ENCODE measurements at places on chromosomes 1 and 21.

DNA sequence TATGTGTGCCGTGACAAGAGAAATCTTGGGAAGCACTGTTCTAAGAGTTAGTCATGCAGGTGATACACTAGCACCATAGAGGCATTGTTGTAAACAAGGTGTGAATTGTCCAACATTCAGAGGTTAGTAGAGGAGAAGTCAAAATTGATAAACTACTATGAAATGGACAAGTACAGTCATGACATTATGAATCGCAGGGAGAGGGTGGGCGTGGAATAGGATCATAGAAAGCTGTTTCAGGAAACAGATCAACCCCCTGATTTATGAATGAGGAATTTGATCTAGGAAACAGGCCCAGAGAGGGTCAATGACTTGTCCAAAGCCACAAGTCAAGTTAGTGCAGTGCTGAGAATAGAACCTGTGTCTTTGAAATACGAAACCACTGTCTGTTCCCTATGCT lies 58.5 kb upstream of the LAX1 start:
- no peak for DNase-seq

DNA sequence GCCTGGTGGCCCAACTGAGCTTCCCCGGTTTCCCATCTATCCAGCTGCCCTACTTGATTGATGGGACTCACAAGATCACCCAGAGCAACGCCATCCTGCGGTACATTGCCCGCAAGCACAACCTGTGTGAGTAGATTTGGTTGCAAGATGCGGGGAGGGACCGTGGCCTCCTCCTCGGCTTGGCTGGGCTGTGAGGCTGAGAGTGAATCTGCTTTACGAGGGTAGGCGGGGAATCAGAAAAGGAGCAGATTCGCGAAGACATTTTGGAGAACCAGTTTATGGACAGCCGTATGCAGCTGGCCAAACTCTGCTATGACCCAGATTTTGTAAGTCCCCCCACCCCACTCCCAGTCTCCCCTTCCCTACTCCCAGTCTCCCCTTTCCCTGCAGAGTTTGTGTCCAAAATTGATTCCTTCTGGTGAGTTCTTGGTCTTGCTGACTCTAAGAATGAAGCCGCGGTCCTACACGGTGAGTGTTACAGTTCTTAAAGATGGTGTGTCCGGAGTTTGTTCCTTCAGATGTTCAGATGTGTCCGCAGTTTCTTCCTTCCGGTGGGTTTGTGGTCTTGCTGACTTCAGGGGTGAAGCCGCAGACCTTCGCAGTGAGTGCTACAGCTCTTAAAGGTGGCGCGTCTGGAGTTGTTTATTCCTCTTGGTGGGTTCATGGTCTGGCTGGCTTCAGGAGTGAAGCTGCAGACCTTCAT lies 1.5 kb downstream of the GSTM2 start:
- no peak for DNase-seq

DNA sequence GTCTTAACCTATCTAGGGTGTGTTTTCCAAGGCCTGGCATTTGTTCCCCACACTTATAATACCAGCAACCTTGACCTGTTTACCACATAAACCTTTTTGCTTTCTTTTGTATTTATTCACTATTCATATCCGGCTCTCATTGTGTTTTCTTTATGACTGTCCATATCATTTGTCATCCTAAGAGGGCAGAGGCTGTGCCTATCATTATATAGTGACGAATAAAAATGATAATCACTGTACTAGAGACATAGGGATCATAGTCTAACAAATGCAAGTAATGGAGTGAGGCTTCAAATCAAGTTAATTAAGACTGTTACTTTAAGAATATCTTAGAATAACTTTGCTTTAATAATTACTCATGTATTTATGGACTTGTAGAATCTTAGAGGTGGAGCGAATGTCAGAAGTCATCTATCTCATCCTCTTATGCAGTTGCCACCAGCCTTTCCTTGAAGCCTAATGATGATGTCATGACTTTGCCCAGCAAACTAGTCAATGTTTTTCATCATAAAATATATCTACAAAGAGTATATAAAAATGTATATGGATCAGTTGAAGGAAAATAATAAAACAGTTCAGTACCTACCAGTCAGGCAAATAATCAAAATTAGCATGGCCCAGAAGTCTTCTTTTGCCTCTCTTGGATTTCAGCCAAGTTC lies 4.7 kb upstream of the ETV3 start:
- DNase-seq = no peak

DNA sequence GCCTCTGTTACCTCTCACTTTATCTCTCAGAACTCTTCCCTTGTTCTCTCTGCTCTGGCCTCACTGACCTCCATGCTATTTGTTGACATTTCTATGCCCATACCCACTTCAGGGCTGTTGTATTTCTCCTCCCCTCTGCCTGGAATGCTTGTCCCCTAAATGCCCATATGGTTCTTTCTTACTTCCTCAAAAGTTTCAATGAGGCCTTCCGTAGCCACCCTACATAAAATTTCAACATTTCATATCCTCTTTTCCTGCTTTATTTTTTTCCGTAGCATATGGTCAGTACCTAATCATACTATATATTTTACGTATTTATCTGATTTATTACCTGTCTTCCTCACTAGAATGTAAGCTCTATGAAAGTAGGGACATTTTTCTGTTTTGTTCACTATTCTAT lies 47.1 kb upstream of the ZYG11A start:
- no peak for DNase-seq

DNA sequence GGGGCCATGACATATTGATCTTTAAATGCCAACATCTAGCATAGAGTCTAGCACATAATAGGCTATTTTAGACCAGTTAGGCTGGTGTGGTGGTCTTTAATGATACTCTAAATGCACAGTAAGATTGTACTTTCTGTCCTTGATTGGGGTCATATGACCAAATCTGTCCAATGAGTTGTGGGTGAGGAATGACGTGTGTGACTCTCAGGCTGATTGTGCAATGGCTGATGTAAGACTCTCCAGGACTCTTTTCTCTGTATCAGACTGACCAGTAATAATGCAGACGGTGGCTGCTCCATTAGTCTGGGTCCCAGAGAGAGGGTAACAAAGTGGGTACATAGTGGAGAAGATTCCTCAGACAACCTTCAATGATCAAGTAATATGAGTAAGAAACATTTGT lies 541.6 kb upstream of the CAMK1G start:
- DNase-seq = no peak

GRCh38 chr1:182101415-182102042 lies 40.0 kb upstream of the ZNF648 start:
- no peak for DNase-seq

GRCh38 chr1:214473387-214473786 lies 78.0 kb downstream of the PTPN14 start:
- DNase-seq = no peak

All from CD4-positive, alpha-beta T cell treated with Interferon gamma for 1 hour (primary cell).